ENCODE measurements at places on chromosomes 2 and 18.

DNA sequence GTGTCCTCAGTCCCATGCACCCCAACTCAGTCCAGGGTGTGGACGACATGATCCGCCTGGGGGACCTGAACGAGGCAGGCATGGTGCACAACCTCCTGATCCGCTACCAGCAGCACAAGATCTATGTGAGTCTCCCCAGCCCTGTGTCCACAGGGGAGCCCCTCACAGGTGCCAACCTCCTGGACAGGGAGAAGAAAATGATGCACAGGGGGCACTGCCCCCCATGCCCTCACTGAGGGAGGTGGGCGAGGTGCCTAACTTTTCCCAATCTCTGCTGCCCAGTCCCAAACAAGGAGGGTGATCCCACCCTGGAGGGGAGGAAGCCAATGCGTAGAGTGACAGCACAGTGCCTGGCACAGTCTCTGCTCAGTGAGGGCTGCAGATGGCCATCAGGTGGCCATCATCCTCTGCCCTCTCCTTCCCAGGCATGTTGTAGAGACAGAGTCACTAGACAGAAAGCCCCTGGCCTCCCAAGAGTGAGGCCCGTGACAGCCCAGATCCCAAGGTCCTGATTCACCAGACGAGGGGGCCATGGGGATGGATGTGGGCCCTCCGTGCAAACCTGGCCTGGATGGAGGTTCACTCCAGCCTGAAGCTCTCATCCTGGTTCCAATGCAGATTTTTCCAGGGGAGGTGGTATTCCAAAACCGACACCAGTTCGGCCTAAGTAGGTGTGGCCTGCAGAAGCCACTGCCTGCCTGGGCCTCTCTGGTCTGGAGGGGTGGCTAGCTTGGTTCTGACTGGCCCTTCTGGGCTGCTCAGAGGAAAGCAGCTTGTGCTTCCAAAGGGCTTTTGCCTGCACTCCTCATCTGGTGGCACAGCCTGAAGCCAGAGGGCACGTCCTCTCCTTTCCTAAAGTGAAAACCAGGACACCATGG is 30.0 kb downstream of the MYO7B start:
- DNase-seq: no peak

DNA sequence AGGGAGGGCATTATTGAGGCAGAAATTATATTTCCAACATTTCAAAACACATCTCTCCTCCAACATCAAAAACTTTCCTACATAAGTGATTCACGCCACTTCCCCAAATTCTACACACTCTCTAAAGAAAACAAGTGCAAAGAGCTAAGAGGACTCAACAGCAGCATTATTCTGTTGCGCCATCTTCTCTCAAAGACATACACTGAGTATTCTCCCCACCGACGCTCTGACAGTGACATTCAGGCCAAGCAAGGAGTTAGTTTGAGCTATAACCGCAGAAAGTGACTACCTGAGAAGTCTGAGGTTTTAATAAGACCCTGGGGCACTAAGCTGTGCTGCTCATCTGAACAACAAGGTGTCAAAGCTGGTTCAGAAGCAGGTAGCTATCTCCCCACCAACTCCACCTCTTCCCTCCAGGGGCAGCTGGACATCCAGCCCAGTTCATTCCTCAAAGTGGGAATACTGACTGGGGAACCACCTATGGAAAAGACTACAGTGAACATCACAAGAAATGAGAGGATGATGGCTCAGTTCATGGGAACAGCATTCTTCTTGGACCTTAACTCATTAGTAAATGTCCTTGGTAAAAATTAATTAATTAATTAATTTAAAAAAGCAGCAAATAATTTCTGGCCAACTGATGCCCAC is 309.5 kb upstream of the CCDC68 start:
- no peak for DNase-seq

- DNase-seq: no peak
These were observed 360.0 kb downstream of the PTPRM start for GRCh38 chr18:7927119-7927518.

DNA sequence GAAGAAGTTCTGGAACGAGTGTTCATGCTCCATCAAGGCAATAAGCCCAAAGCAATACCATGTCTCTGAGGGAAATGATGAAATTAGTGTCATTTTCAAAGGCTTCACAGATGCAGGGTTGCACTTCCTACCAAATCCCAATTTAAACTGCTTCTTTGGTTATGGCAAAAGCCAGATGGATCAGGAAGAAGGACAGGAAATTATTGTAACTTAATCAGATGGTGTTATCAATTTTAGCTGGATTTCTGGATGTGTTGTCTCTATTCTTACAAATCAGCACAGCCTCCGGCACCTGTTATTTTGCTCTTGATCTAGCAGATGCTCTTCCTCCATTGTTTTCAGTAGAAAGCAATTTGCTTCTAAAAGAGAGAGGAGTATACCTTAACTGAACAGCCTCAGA is 693.4 kb downstream of the SOCS6 start:
- no peak for DNase-seq

DNA sequence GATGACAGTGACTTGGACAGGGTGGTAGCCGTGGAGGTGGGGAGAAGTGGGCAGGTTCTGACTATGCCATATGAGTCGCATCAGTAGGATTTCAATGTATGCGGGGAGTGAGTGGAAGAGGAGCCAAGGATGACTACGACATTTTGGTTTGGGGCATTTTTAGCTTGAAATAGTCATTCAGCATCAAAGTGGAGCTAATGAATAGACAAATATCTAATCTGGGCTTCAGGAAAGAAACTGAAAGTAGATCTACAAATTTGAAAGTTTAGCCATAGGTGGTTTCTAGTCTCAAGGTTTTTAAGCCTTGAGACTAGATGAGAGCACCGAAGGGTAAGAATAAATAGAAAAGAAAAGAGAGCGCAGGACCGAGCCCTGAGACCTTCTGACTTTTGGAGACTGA is 58.3 kb downstream of the FEZ2 start:
- DNase-seq: no peak

- no peak for DNase-seq
These were observed 12.3 kb upstream of the CIB4 start for GRCh38 chr2:26653207-26654060.

- no peak for DNase-seq
These were observed 28.0 kb upstream of the LMAN1 start for GRCh38 chr18:59386909-59387686.

GRCh38 chr18:30971338-30971956 is 71.1 kb downstream of the DSC3 start:
- no peak for DNase-seq

GRCh38 chr2:227785293-227785692 is 28.3 kb upstream of the CCL20 start:
- DNase-seq: no peak
